ENCODE measurements at places on chromosomes 11 and 22.
A peak's percentile ranks its signal among the peaks of the same experiment; 100 is the strongest.

GRCh38 chr22:21975854-21976345 lies 6.7 kb downstream of the TOP3B start:
- no peaks in the 10 kb centered on the region for H3K36me3 ChIP-seq
- DNase-seq = no peak
- no peak overlapping the region for H3K4me3 ChIP-seq
- H3K4me1 ChIP-seq = peaks cover 5% of the 10 kb centered on the region
- no peaks in the 10 kb centered on the region for H3K27me3 ChIP-seq
- no peak overlapping the region for H3K27ac ChIP-seq

- no peaks in the 10 kb centered on the region for H3K36me3 ChIP-seq
- no peaks in the 10 kb centered on the region for H3K27me3 ChIP-seq
- no peaks in the 10 kb centered on the region for H3K4me1 ChIP-seq
- DNase-seq = no peak
Observed at GRCh38 chr11:134949121-134950090, 537.4 kb upstream of the B3GAT1 start.

GRCh38 chr11:97570636-97571035 lies 1180.8 kb downstream of the JRKL start:
- H3K4me1 ChIP-seq = no peaks in the 10 kb centered on the region
- H3K4me3 ChIP-seq = no peak overlapping the region
- H3K27me3 ChIP-seq = no peaks in the 10 kb centered on the region
- H3K36me3 ChIP-seq = no peaks in the 10 kb centered on the region
- no peak for DNase-seq

DNA sequence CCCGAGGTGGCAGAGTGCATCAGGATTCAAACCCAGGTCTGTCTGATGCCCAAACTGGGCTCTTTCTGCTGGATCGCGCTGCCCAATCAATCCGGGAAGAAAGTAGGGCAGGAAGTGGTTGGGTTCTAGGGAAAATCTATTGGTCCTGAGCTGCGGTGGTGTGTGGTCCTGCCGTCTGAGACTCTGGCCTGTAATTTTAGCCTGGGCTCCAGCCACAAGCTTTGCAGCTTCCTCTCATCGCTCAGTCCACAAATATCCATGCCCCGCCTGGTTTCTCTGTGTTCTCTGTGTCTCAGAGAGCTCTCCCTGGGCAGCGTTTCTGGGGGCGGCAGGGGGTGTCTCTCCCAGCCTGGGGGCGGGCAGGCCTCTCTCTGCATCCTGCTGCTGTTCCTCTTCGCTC lies 18.7 kb downstream of the CACNG2 start:
- peaks cover 44% of the 10 kb centered on the region for H3K27me3 ChIP-seq
- no peaks in the 10 kb centered on the region for H3K36me3 ChIP-seq
- H3K4me1 ChIP-seq = no peaks in the 10 kb centered on the region
- no peak overlapping the region for H3K27ac ChIP-seq

GRCh38 chr11:45073685-45074141 lies 72.7 kb upstream of the PRDM11 start:
- H3K27ac ChIP-seq = peak overlapping the region; percentile 13
- H3K4me1 ChIP-seq = peaks cover 38% of the 10 kb centered on the region
- H3K27me3 ChIP-seq = no peaks in the 10 kb centered on the region
- DNase-seq = peak; percentile 50
- no peaks in the 10 kb centered on the region for H3K36me3 ChIP-seq

GRCh38 chr22:23124611-23125511 lies 16.9 kb downstream of the RSPH14 start:
- no peak overlapping the region for H3K4me3 ChIP-seq
- H3K27me3 ChIP-seq = no peaks in the 10 kb centered on the region
- no peak for DNase-seq
- no peak overlapping the region for H3K27ac ChIP-seq
- H3K36me3 ChIP-seq = no peaks in the 10 kb centered on the region

- peaks cover 23% of the 10 kb centered on the region for H3K27me3 ChIP-seq
- no peak for DNase-seq
- no peaks in the 10 kb centered on the region for H3K36me3 ChIP-seq
- peaks cover 9% of the 10 kb centered on the region for H3K4me1 ChIP-seq
- no peak overlapping the region for H3K27ac ChIP-seq
- no peak overlapping the region for H3K4me3 ChIP-seq
Observed at GRCh38 chr11:704781-705645, 1.0 kb upstream of the EPS8L2 start.

- H3K4me3 ChIP-seq = no peak overlapping the region
- DNase-seq = peak; percentile 93
- peak overlapping the region; percentile 98 for H3K27ac ChIP-seq
- H3K27me3 ChIP-seq = no peaks in the 10 kb centered on the region
- peaks cover 24% of the 10 kb centered on the region for H3K4me1 ChIP-seq
- peaks cover 89% of the 10 kb centered on the region for H3K36me3 ChIP-seq
Observed at GRCh38 chr11:10488934-10489691, 34.0 kb downstream of the AMPD3 start.

GRCh38 chr11:10699072-10699471 lies 5.5 kb upstream of the IRAG1 start:
- H3K36me3 ChIP-seq = no peaks in the 10 kb centered on the region
- no peak overlapping the region for H3K27ac ChIP-seq
- no peaks in the 10 kb centered on the region for H3K27me3 ChIP-seq
- H3K4me3 ChIP-seq = no peak overlapping the region

DNA sequence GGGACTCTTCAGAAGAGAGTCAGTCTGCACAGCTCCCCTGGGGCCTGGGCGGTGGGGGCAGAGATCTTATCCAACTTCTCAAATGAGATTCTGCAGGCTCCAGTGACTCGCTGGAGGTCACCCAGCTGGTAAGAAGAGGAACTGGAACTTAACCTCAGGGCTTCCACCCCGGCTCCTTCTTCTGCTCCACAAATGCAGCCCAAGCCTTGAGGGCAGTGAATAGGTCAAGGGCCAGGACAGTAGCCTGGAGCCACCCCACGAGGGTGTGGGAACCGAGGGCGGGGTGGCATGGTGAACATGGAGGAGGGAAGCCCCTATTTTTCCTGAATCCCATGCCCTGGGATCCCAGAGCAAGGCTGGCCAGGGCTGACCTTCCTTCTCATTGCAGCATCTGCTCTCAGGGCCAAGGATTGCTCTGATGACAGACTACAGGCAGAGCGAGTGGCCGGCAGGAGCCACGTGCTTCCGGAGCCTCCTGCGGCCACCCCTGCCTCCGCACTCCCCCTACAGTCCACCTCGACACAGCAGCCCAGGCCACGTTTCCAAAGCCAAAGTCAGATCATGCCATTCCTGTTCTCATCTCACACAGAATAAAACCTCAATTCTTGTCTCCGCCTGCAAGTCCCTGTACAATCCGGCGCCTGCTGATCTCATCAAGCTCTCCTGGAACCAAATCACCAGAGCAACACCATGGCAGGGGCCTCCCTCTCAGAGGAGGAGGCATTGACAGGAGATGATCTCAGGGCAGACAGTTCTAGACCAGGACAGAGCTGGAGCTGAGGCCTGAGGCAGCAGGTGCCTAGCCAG lies 21.1 kb upstream of the UPK3A start:
- peaks cover 39% of the 10 kb centered on the region for H3K4me1 ChIP-seq
- peaks cover 2% of the 10 kb centered on the region for H3K27me3 ChIP-seq
- no peak overlapping the region for H3K4me3 ChIP-seq
- no peak overlapping the region for H3K27ac ChIP-seq

DNA sequence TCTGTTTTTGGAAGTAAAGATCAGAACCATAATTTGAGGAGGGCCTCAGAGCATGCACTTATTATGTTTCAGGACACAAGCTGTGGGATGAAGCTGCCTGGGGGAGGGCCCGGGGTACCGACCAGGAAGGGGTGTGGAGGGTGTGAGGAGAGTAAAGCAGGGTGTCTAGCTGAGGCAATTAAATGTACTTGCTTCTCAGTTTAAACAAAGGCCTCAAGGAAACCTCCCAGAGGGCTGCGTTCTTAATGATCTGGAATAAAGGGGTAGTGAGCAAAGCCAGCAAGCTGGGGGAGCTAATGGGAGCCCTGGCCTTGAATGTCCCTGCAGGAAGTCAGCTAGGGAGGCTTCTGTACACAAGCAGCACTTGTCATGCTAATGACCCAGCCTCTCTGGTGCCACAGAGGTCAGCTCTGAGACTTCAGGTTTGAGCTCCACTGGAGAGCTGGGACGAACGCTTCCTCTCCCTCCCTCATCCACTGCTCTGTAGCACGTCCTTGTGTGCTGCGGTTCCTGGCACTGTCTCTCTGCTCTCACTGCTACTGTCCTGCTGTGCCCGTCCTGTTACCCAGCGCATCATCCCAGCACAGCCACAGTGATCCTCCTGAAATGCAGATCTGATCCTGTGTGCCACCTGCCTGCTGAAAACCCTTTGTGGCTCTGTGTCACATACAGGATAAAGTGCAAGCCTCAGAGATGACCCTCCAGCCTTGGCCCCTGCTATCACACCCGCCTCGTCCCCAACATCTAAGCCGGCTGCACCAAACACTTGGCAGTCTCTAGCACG lies 159.7 kb downstream of the DBX1 start:
- H3K36me3 ChIP-seq = no peaks in the 10 kb centered on the region
- no peaks in the 10 kb centered on the region for H3K4me1 ChIP-seq
- H3K27ac ChIP-seq = no peak overlapping the region

- H3K27ac ChIP-seq = no peak overlapping the region
- H3K4me1 ChIP-seq = no peaks in the 10 kb centered on the region
- H3K36me3 ChIP-seq = no peaks in the 10 kb centered on the region
- no peak overlapping the region for H3K4me3 ChIP-seq
- no peak for DNase-seq
Observed at GRCh38 chr11:80096736-80097135, 655.9 kb upstream of the TENM4 start.

- no peak overlapping the region for H3K4me3 ChIP-seq
- no peak overlapping the region for H3K27ac ChIP-seq
- no peak for DNase-seq
- H3K27me3 ChIP-seq = no peaks in the 10 kb centered on the region
- H3K36me3 ChIP-seq = peaks cover 7% of the 10 kb centered on the region
Observed at GRCh38 chr11:18352581-18352980, 30.2 kb downstream of the GTF2H1 start.

- no peak overlapping the region for H3K4me3 ChIP-seq
- H3K27ac ChIP-seq = no peak overlapping the region
- no peaks in the 10 kb centered on the region for H3K36me3 ChIP-seq
- no peaks in the 10 kb centered on the region for H3K4me1 ChIP-seq
- no peak for DNase-seq
Observed at GRCh38 chr11:130464291-130464812, 15.9 kb downstream of the ADAMTS15 start.

DNA sequence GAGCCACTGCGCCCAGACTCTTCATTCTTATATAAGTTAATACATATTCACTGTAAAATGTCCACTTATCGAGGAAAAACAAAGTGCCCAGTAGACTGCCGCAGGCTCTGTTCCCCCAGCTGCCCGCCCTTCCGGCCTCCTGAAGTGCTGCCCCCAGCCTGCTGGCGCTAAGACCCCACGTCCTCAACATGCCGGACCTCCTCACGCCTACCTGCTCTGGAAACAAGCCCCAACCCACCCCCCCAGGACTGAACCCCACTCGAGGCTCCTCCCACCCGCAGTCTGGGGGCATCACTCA lies 1.1 kb downstream of the GATD1 start:
- DNase-seq = no peak
- H3K27ac ChIP-seq = peak overlapping the region; percentile 59

GRCh38 chr11:12216041-12216451 lies 105.7 kb downstream of the MICAL2 start:
- H3K4me3 ChIP-seq = no peak overlapping the region
- no peaks in the 10 kb centered on the region for H3K36me3 ChIP-seq
- no peak for DNase-seq
- no peak overlapping the region for H3K27ac ChIP-seq

- H3K4me3 ChIP-seq = no peak overlapping the region
- H3K4me1 ChIP-seq = peaks cover 13% of the 10 kb centered on the region
- H3K36me3 ChIP-seq = peaks cover 35% of the 10 kb centered on the region
- DNase-seq = peak; percentile 55
- H3K27me3 ChIP-seq = no peaks in the 10 kb centered on the region
- peak overlapping the region; percentile 20 for H3K27ac ChIP-seq
Observed at GRCh38 chr22:46414704-46415103, 79.2 kb downstream of the TRMU start.

DNA sequence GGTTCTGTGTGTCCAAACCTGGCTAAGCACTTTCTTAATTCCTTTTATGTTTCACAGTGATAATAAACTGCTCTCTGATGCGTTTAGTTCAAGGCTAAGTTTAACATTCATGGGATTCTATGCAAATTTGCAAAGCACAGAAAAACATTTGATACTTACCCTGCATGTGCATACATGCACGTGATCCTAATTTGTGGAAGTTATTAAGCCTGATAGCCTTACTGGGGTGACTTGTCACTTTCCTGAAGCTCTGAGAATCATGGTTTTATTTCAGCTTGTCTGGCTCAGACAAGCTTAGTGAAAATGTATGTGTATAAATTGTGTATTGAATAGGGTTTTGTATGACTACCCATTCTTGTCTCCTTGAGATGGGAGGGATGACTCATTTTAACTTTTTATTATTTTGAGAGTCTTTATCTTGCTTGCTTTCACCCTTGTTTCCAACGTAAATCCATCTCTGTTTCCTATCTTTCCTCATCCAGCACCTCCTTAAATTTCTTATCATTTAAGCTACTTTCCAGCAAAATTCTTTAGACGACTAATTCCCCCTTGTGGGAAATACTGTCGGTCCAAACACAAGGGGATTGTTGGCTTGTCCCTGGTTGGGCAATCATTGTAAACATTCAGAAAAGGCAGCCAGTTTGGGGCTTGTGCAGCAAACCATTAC lies 167.1 kb downstream of the C11orf91 start:
- no peak overlapping the region for H3K4me3 ChIP-seq
- H3K4me1 ChIP-seq = no peaks in the 10 kb centered on the region
- H3K27me3 ChIP-seq = peaks cover 3% of the 10 kb centered on the region
- no peaks in the 10 kb centered on the region for H3K36me3 ChIP-seq
- no peak for DNase-seq
- no peak overlapping the region for H3K27ac ChIP-seq
